Suppressor macrophage (primary cell): ENCODE measurements at places on chromosomes 13 and 19.
A peak's percentile ranks its signal among the peaks of the same experiment; 100 is the strongest.

GRCh38 chr19:5977222-5977784 lies 637 bp downstream of the RANBP3 start:
- no peak for DNase-seq

- DNase-seq = no peak
These were observed at the start of gene YJEFN3 for GRCh38 chr19:19528721-19529490. TSS of gene YJEFN3 (plus strand) at chr19:19528911. CDS start at chr19:19528933, 22 bp downstream.

DNA sequence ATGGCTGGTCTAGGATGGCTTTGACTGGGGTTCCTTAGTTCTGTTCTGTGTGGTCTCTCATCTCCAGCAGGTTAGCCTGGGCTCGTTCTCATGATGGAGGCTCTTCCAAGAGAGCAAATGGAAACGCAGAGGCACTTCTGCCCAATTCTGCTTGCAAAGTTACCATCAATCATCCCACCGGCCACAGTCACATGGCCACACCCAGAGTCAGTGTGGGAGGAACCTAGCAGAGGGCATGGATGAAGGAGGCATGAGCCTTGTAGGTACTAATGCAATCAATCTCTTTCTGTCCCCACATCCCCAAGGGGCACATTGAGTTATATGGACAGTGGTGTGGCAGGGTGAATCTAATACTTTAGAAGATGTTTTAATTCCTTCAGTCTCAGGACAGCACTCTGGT lies 207.2 kb downstream of the ZNF536 start:
- no peak for DNase-seq

GRCh38 chr13:27211771-27212364 lies 39.5 kb upstream of the RPL21 start:
- no peak for DNase-seq

DNA sequence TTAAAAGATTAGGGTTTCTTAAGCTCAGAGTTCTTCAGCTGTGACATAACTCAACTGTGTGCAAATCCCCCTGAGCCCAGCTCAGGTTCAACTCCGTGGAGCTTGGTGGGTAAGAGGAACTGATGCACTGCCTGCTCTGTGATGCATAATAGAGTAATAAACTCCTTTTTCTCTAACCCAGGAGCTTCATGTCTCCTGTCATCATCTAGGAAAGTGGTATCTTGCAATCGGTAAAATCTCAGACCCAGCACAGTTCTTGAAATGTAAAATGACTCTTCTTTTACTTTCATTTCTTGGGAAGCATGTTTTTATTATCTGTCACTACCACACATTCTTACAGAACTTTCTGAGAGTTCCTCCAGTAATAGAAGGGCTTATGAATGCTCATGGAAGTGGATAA lies 123.8 kb upstream of the PCDH9 start:
- no peak for DNase-seq

GRCh38 chr19:43789029-43789428 lies 8.3 kb upstream of the KCNN4 start:
- peak; percentile 85 for DNase-seq

- DNase-seq = peak; percentile 45
These were observed 260.9 kb downstream of the MTUS2 start for GRCh38 chr13:29081036-29081435.
